ENCODE measurements at places on chromosomes 6 and 20.

DNA sequence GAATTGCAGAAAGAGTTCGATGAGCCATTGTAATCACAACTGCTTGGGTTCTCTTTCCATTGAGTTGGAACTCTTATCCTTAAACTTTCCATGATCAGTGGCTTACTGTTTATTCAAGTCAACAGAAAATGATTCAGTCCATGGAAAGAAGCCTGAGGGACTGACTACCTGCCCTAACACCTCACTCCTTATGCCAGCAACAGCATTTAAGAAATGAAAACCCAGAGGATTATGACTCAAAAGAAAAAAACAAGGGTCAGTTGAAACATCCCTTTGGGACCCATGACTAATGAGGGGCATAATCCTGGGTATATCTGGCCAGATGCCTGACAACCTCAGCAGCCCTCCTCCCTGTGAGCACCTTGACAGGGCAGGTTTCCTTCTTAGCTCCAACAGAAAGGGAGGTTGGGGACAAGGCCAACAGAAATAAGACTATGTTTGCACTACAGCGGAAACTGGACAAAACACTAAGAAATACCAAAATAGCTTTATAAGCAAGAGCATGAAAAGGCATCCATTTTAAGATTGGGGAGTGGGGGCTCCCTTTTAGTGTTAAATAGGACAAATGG is 106.7 kb downstream of the MAP3K5 start:
- no peak for DNase-seq

GRCh38 chr6:3778701-3779573 is 27.4 kb upstream of the PXDC1 start:
- DNase-seq = no peak

- DNase-seq = peak; percentile 78
These were observed at the start of gene BICRAL for GRCh38 chr6:42781796-42782688. Gene BICRAL (plus strand): TSS chr6:42782052. CDS start chr6:42822023, 39,971 bp downstream.

GRCh38 chr6:135145063-135145800 is 35.9 kb upstream of the MYB start:
- no peak for DNase-seq

DNA sequence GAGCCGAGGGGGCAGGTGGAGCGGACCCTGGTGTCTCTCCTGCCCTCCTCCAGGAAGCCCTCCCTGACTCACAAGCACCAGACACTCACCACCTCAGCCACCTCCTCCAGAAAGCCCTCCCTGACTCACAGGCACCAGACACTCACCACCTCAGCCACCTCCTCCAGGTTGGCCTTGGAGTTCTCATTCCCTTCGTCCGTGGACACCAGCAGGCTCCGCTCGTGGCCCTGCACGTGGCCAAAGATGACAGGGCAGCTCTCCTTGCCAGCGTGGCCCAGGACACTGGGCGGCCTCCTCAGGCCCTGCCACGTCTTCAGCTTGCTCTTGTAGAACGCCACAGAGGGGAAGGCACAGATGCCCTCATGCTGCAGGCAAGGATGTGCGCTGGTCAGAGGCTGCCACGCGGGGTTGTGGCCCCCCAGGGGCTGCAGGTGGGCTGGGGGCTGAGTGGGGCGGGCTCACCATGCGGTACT is 6.4 kb downstream of the FNDC11 start:
- DNase-seq = no peak

GRCh38 chr20:48564982-48565539 is 262.7 kb downstream of the PREX1 start:
- DNase-seq = no peak

GRCh38 chr20:41027366-41027765 is 1.3 kb upstream of the TOP1 start:
- no peak for DNase-seq

DNA sequence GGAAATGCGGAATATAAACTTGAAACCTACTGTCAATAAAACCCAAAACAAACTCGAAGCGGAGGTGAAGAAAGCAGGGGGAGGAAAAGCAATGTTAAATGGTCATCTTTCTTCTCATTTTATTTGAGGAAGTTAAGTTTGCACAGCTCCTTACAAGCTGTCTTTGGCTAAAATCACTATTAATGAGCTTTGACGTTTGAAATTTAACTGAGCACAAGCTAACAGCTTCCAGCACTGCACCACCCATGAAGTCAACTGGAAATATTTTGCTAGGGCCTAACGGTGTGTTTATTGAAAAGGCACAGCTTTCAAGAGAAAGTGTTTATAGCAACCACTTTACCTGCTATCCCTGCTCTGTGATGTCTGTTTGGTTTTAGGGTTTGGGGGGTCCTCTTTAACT is 103.8 kb downstream of the PKHD1 start:
- no peak for DNase-seq

GRCh38 chr20:10255846-10256245 is 37.2 kb downstream of the SNAP25 start:
- DNase-seq = no peak

DNA sequence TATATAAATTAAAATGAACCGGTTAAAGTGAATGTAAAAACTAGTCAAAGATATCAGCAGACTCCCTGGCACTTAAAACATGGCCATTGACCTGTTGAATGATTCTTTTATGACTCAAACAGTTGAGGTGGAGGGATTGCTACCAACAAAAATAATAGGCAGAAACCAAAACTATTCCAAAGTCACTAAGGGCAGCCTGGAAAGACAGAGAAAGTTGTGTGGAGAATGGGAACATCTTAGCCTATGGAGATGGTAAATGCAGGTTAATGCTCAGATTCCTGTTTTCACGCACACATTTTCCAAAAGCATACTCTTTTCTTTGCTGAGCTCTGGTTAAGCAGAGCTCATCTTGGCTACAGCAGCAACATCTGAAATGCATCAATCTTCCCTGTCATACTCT is 553.5 kb downstream of the HACE1 start:
- DNase-seq = no peak

GRCh38 chr20:36538026-36538722 is 3.1 kb upstream of the MYL9 start:
- no peak for DNase-seq

DNA sequence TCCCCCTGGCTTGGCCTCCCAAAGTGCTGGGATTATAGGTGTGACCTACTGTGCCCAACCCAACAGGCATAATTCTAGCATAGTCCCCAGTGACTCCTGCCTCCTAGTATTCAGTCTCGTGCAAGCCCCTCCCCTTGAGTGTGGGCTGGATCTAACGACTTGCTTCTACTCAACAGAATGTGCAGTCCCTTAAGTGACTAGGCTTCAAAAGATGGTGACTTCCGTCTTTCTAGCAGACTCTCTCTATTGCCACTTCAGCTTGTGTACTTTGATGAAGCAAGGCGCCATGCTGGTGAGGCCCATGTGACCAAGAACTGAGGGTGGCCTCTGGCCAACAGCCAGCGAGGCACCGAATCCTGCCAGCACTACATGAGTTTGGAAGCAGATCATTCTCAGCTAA is 109.6 kb upstream of the TRAF3IP2 start:
- DNase-seq = no peak

DNA sequence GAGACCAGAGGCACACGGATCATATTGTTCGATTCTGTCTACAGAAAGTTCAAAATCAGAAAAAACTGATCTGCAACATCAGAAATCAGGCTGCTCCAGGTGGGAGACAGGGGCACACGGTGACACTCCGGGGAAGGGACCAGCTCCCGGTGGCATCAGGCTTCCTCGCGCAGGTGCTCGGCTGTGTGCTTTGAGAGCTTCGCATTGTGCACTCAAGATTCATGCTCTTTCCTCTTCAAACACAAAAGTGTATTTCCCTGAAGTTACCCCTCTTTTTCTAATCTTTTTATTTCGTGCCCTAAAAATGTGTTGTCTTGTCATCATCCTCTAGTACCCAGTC is 108.1 kb downstream of the DLL1 start:
- no peak for DNase-seq

DNA sequence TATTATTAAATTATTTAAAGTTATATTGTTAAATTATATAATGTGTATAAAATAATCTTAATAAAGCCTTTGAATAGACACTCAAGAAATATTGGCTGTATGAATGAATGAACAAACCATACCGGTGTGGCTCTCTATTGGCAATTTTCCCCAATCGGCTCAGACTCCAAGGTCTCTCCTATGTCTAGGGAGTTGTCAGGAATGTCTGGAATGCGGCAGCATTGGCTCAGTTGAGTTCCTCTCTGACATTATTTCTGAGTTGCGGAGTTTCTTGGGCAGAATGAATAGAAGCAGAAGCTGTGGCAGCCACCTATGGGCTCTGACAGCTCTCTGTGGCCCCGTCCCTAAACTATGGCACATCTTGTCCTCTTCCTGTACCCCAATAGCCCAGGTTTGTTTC is 111.0 kb downstream of the SOBP start:
- peak; percentile 35 for DNase-seq

- DNase-seq = no peak
These were observed 239.1 kb downstream of the PRKN start for GRCh38 chr6:162488444-162488843.

DNA sequence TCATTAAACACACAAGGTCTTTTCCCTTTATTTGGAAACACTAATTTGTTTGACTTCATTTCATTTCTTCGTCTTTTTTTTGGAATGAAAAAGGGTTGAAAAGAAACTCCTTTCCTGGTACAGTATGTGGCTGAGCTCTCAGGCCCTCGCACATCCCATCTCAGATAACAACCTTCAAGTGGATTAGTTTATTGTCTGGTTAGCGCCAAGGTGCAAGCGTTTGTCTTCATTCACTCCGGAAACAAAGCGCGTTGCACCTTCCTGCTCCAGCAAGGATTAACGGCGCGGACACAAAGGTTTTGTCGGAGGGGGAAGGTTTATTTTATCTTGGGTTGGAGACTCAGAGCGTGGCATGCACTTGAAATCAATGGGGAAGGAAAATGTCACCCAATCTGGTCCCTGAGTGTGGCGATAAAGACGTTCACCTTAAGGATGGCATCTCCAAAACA is 5.3 kb upstream of the NKX2-2 start:
- DNase-seq = no peak

Measured in hepatic stellate cell (primary cell).